ENCODE measurements at places on chromosomes 6 and 20.

GRCh38 chr20:20752712-20753111 lies 40.3 kb upstream of the RALGAPA2 start:
- no peak for DNase-seq

DNA sequence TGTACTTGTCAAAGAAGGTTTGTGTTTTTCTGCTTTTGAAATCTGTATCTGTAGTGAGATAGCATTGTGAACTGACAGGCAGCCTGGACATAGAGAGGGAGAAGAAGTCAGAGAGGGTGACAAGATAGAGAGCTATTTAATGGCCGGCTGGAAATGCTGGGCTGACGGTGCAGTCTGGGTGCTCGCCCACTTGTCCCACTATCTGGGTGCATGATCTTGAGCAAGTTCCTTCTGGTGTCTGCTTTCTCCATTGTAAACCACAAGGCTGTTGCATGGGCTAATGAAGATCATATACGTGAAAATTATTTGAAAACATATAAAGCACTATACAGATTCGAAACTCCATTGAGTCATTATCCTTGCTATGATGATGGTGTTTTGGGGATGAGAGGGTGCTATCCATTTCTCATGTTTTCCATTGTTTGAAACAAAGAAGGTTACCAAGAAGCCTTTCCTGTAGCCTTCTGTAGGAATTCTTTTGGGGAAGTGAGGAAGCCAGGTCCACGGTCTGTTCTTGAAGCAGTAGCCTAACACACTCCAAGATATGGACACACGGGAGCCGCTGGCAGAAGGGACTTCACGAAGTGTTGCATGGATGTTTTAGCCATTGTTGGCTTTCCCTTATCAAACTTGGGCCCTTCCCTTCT lies 18.4 kb downstream of the CD83 start:
- no peak for DNase-seq

GRCh38 chr20:39032997-39033396 lies 70.9 kb downstream of the DHX35 start:
- no peak for DNase-seq

- DNase-seq, result no peak
Observed at GRCh38 chr20:53296025-53296424, 297.6 kb downstream of the ZNF217 start.

DNA sequence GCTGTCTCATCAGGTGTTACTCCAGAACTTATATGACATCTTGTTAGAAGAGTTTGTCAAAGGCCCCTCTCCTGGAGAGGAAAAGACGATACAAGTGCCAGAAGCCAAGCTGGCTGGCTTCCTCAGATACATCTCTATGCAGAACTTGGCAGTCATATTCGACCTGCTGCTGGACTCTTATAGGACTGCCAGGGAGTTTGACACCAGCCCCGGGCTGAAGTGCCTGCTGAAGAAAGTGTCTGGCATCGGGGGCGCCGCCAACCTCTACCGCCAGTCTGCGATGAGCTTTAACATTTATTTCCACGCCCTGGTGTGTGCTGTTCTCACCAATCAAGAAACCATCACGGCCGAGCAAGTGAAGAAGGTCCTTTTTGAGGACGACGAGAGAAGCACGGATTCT lies 43.7 kb upstream of the SMIM28 start:
- no peak for DNase-seq

GRCh38 chr6:45256697-45257695 lies 71.1 kb upstream of the RUNX2 start:
- no peak for DNase-seq

DNA sequence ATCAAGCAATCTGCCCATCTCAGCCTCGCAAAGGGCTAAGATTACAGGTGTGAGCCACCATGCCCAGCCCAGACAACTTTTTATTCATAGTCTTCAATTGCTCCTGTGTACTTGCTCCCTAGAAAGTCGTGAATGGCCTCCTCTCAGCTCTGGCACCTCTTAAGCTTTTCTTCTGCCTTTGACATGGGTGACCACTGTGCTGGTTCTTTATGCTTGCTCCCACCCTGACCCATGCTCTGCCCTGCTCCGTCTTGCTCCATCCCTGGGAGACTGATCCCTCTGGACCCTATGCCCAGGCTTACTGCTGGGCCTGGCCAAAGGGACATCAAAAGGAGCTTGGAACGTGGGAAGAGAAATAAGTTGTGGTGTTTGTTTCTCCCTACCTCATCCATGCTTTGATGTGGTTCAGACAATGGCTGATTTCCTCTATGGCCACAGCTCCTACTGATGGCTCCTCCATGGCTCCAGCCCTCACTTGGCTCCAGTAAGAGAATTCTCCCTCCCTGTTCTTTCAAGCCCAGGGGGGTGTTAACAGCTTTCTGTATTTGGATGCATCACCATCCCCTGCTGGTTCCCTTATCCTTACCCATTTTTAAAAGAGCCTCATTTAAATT lies 7.7 kb upstream of the TREM2 start:
- no peak for DNase-seq

GRCh38 chr20:31560094-31560745 lies 44.9 kb upstream of the ID1 start:
- DNase-seq, result peak; percentile 63

- no peak for DNase-seq
Observed at GRCh38 chr20:39103732-39104131, 141.6 kb downstream of the DHX35 start.

DNA sequence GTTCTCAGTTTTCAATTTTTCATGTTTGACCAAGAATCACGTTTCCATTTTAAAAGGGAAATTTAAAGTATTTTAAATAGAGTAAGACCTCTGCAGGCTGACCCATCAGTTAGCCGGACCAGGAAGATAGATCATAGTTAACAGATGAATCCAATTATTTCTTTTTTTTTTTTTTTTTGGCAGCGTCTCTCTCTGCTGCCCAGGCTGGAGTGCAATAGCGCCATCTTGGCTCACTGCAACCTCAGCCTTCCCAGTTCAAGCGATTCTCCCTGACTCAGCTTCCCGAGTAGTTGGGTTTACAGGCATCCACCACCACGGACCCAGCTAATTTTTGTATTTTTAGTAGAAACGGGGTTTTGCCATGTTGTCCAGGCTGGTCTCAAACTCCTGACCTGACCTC lies 256.7 kb upstream of the CNR1 start:
- DNase-seq, result no peak

GRCh38 chr6:109296971-109297372 lies 85.3 kb downstream of the CD164 start:
- no peak for DNase-seq

DNA sequence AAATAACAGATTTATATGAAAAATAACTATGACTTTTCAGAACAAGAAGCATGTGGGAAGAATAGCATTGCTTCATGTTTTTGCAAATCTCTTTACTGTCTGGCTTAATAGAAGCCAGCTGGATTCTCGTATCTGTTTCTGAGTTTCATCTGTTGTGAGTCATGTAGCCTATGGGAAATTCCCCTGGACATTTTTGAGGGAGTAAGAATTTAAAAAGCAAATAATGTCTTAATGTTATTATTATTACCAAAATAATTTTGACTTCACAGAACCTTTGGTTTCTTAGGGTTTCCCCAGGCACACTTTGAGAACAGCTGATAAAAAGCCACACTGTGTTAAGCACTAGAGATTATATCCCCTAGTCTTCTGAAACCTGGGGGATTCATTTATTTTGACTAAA lies 75.8 kb downstream of the SYCP2L start:
- DNase-seq, result no peak

All from germinal center (tissue), 1 donor.